ENCODE measurements at places on chromosomes 16 and 17.
A peak's percentile ranks its signal among the peaks of the same experiment; 100 is the strongest.

- no peak for DNase-seq
These were observed 10.7 kb downstream of the SGSM2 start for GRCh38 chr17:2347805-2348685.

DNA sequence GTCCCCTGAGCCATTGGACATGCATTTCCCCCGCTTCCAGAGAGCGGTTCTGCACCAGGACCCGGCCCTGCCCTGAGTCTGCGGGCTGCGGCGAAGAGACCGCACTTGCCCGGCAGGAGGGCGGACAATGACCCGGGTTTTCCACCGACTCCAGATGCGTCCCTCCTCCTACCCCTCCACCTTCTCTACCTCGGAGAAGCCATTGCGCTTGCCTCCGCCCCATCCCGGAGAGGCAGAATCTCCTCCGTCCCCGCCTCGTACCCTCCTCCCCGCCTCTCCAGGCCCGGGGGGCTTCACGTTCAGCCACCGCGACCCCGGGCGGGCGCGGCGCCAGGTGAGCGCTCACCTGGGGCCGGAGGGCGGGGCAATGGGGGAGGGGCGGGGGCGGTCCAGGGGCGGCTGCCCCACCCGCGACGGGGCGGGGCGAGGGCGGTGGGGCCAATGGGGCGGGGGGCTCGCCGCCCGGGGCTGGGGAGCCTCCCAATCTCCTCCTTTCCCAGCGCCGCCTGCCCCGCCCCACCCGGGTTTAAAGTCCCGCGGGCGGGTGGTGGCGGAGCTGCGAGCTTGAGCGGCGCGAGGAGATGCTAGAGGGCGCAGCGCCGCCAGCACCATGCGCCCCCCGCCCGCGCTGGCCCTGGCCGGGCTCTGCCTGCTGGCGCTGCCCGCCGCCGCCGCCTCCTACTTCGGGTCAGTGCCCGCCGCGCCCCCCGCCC lies at the start of gene WNT9B:
TSS of gene WNT9B (plus strand) at position 555 of the 713 bp plus-strand sequence. CDS start at position 611, 56 bp downstream.
- no peak for DNase-seq

- DNase-seq = no peak
These were observed 200.1 kb upstream of the GSE1 start for GRCh38 chr16:85412911-85413520.

DNA sequence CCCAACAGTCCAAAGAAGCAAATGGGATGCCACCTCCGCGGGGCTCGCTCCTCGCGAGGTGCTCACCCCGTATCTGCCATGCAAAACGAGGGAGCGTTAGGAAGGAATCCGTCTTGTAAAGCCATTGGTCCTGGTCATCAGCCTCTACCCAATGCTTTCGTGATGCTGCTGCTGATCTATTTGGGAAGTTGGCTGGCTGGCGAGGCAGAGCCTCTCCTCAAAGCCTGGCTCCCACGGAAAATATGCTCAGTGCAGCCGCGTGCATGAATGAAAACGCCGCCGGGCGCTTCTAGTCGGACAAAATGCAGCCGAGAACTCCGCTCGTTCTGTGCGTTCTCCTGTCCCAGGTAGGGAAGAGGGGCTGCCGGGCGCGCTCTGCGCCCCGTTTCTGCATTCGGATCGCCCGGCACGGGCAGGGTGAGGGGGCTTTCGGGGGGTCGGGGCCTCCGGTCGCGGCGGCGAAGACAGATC lies at the start of gene CDH13:
TSS of gene CDH13 (plus strand) at position 179 of the 471 bp plus-strand sequence.
- no peak for DNase-seq

DNA sequence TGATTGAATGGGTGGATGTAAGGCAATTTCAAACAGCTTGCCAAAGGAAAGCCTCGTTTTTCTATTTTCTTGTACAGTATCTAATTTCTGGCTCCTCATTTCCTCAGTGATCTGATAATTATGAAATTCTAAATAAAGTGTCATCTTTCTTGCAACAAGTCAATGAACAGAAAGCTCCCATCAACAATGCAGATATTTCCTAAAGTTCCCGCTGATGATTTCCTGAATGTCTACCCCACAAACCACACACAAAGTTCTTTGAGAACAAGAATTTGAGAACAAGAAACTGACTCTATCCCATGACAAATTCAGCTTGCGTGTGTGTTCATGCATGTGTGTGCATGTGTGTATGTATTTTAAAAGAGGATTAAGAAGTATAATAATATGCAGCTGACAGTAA lies 35.2 kb downstream of the SKAP1 start:
- no peak for DNase-seq

DNA sequence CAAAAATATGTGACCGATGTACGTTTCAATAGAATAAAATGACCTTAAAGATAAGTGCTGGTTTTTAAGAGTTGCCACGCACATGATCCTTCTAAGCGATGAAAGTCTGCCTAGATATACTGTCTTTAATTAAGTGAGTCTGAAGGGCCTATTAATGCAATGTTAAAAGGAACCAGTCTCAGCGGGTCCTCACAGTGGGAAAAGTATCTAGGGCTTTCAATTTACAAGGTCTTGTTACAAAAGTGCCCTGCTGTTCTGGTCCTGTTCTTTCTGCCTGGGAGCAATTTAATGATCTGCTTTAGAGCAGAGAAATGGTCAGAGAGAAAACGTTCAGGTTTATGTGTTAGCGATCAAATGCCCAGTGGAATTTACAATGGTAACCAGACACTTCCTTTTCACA lies 864.0 kb downstream of the KCNJ2 start:
- DNase-seq = no peak

- DNase-seq = no peak
These were observed 5.8 kb upstream of the HOXB9 start for GRCh38 chr17:48631693-48632578.

DNA sequence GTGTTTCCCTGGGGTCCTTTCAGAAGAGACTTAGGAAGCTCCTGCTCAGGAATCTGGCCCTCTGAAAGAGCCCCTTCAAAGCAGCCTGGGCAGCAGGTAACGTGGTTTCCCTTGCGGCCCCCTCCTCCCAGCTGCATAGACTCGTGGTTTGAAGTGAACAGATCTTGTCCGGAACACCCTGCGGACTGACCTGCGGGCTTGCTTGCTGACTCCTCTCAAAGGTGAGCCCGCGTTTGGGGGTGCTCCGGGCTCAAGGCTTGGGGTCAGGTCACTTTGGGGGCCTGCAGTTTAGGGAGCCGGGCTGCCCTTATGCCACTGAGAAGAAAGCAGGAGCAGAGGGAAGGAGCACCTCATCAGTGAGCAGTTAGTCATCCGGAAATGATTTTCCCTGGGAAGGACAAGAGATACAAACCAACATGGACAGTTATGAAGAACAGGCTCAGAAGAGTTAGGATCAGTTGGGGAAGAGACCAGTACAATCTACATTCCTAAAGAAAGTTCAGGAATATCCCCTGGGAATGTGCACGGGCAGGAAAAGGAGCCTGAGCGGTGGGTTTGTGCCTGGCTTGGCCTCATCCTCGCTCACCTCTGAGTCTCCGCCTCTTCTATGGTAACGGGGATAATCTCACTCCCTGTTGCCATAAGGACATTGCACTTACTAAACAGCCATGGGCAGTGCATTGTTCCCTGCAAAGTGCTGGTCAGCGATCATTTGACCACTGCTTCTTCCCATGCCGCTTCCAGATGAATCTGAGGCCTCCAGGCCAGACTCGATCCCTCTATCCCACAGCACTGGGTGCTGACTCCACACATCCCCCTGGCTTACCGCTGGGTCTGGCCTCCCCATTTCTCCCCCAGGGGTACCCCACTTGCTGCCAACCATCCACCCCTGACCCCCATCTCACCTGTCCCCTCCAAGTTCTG lies 10.0 kb downstream of the LDHD start:
- no peak for DNase-seq

DNA sequence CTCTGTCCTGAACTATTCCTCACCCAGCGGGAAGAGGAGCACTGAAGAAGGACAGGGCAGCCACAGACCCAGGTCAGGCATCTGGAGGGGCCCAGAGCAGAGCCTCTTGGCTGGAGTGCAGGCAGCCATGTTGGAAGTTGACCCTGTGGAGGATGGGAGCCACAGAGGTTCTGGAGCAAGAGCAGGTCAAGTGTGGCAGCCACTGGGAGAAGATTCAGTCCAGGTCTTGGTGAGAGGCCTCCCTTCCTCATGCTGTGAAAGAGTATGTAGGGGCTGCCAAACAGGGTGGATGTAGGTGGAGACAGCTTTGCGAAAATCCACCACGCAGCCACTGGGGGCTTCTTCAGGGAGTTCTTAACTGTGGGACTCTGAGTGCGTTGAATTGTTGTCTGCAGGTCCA lies 590 bp upstream of the CD79B start:
- DNase-seq = no peak

DNA sequence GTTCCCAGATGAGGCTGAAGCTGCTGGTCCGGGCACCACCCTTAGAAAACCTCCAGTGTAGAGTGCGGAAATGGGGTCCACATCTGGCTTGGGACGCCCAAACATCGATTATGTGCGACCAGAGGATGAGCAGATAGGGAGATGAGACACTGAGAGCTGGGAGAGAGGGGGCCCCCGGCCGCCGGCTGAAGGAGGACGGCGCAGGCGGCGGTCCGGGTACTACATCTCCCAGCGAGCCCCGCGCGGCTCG lies 182 bp upstream of the SPECC1 start:
- no peak for DNase-seq

GRCh38 chr17:35243561-35244340 lies 879 bp downstream of the SLFN5 start:
- DNase-seq = peak; percentile 59

- DNase-seq = no peak
These were observed 17.7 kb downstream of the SLC7A5 start for GRCh38 chr16:87851601-87852000.

GRCh38 chr16:314351-314750 lies 31.4 kb downstream of the PDIA2 start:
- DNase-seq = no peak

- no peak for DNase-seq
These were observed 37.5 kb downstream of the SDR42E1 start for GRCh38 chr16:81973737-81974136.

DNA sequence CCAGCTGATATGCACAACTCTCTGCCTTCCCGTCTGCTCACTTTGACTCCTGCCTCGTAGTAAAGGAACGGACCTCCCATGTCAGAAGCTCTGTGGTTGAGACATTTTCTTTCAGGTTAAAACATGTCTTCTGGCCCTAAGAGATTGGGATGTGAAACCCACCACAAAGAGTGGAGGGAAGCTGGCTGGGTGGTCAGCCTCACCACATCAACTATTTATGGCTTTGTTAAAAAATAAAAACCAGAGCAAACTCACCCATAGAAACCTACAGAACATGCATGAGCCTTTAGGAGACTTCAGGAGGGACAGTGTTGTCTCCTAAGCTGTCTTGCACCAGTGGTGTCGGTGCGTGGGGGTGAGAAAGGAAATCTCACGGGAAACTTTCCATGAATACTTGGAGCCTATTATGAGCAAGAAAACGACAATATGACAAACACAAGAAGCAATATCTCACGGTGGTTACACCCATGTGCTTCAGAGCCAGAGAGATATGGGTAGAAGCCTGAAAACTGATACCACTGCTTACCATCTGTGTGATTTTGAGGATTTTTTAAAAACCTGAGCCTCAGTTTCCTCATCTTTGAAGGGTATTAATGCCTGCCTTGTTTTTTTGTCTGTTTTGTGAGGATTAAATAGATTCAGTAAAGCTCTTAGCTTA lies 61.7 kb upstream of the XYLT1 start:
- DNase-seq = no peak

- DNase-seq = no peak
These were observed 21.2 kb downstream of the DHODH start for GRCh38 chr16:72029567-72030271.

GRCh38 chr16:4525634-4526277 lies 12.8 kb downstream of the CDIP1 start:
- DNase-seq = no peak

DNA sequence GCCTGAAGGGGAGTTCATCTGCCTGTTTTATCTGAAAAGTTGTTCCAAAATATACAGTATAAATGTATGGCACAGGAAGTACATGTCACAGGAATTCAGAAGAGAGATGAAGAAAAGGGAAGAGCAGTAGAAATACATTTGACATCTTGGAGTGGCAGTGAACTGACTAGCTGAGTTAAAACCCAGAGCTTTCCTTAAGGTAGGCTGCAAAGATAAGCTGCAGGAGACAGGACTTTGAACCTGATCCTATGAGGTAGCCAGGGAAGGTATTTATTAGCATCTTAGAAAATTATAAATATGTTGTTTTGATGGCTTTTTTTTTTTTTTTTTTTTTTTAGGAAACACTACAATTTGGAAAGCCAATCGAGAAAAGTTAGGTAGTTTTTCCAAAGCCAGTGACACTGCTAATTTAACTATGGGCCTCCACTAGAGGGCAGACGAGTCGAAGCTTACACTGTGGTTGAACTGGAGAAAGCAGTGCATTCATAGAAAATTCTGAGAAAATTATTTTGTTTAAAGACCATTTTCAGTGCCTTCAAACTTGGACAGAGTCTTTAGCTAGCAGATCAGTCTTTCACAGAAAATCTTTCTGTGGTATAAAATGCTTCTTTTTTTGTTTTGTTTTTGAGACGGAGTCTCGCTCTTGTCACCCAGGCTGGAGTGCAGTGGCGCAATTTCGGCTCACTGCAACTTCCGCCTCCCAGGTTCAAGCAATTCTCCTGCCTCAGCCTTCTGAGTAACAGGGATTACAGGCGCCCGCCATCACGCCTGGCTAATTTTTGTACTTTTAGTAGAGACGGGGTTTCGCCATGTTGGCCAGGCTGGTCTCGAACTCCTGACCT lies 122.3 kb downstream of the SSH2 start:
- peak; percentile 60 for DNase-seq

DNA sequence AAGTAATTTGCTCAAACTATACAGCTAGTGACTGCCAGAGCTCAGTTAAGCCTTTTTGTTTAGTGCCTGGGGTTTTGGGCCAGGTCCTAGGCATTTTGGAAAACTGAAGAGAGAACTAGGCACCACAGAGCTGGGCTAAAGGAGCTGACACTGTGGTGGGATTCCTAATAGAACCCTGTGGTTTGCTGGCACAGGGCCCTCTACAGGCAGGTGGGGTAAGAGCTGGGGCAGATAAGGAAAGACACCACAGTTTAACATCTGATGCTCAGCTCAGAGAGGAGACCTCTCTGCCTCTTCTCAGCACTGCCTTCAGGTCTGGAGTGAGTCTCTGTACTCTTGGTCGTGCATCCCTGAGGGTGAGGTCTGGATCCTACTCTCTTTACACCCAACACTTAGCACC lies 121.2 kb downstream of the SNX11 start:
- no peak for DNase-seq

GRCh38 chr17:18016426-18016825 lies 22.5 kb downstream of the ATPAF2 start:
- DNase-seq = no peak

- DNase-seq = no peak
These were observed 2.2 kb downstream of the KRTAP2-4 start for GRCh38 chr17:41063449-41063848.

- no peak for DNase-seq
These were observed 5.5 kb upstream of the CBFA2T3 start for GRCh38 chr16:88982286-88983084.
